Stromal cell of bone marrow (primary cell): ENCODE measurements at places on chromosomes 2 and 18.

DNA sequence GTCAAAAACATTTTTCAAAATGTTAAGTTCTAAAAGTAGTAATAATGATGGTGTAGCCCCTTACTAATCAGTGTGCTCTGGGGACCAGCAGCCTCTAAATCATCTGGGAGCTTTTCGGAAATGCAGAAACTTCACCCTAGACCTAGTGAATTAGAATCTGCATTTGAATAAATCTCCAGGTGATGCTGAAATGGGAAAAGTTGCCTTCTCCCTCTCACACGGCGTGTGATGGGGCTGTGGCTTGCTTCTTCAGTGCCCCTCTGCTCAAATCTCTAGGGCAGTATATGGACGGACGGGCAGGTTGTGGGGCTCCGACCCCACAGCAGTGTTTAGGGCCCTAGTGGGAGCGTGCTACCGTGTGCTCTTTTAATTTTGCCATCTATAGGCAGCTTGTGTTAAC is 368.6 kb downstream of the GALNT13 start:
- DNase-seq = no peak

- no peak for DNase-seq
Measured at GRCh38 chr2:119533560-119533959, 9.3 kb upstream of the SCTR start.

- peak; percentile 31 for DNase-seq
Measured at GRCh38 chr2:162840598-162841246, 2.2 kb upstream of the KCNH7 start.

- DNase-seq = no peak
Measured at GRCh38 chr2:57190007-57190406, 856.6 kb upstream of the VRK2 start.

- DNase-seq = peak; percentile 49
Measured at GRCh38 chr2:171347591-171348032, 86.2 kb downstream of the METTL8 start.
